HT1080 (cell line): ENCODE measurements at places on chromosomes 7 and 10. TPM values are rescaled to one million over a fixed set of nuclear protein-coding genes. Genes with fewer than 3 reads are reported as not detected.

Gene GRID2IP
- total RNA-seq = not detected in 2 replicates

GRCh38 chr7:86733783-86734182 is 90.1 kb downstream of the GRM3 start:
- peak; percentile 62 for DNase-seq

Gene SFTPA1
- not detected in 2 replicates for total RNA-seq

DNA sequence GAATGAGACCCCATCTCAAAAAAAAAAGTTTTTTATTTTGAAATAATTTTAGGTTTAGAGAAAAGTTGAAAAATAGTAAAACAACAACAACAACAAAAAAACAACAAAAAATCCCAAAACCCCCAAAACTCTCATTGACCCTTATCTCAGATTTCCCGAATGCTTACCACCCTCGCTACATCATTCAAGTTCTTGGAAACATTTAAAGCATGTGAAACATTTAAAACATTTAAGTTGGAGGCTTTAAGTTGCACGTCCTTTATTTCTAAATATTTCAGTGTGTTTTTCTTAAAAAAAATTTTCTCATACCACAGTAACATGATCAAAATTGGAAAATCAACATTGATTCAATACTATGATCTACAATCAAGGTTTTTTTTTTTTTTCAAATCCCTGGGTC is 382 bp upstream of the ARMS2 start:
- DNase-seq = no peak

DNA sequence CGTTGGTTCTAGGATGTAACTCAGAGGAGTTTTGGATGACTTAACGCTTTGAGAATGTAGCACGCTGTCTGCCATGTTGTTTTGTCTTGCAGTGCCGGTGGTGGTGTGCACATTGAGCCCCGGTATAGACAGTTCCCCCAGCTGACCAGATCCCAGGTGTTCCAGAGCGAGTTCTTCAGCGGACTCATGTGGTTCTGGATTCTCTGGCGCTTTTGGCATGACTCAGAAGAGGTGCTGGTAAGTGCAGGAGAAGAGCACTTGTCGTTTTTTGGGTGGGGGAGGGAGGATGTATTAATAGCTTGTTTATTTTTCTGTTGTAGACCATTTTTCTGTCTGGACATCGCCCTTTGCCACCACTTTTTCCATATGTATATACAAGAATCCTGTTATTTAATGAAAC is 6.3 kb downstream of the NDUFB2 start:
- DNase-seq = no peak

Gene UTF1
- not detected in 2 replicates for total RNA-seq

DNA sequence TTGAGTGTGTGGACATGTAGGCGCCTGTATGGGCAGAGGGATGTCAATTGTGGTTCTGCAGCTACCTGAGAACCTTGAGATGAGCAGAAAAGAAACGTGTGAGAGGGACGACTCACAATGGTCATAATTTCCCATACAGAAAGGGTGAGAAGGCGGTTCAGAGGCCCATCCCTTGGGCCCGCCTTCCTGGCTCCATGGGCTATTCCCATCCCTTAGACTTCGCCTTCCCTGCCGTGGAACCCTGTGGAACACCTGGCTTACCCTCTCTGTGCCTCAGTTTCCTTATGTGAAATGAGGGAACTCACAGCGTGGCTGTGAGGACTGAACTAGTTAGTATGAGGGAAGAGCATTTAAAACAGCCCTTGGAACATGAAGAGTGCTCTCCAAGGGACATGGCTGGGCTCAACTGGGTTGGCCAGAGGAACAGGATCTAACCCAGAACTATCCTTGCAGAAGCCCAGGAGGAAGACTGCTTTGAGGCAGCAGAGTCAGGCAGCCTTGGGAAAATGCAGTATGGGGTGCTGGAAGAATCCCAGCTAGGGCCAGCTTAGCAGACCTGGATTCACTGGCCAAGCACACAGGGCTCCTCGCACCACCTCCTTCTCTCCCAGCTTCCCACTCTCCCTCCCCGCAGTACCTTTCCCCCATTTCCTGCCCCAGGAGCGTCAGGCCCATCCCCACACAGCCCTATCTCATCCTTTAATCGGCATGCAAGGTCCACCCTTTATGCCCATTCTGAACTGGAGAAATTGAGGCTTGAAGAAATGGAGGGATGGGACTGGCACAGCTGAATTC is 11.1 kb upstream of the ZMIZ1 start:
- no peak for DNase-seq

GRCh38 chr10:555682-556350 is 133.7 kb downstream of the DIP2C start:
- no peak for DNase-seq

DNA sequence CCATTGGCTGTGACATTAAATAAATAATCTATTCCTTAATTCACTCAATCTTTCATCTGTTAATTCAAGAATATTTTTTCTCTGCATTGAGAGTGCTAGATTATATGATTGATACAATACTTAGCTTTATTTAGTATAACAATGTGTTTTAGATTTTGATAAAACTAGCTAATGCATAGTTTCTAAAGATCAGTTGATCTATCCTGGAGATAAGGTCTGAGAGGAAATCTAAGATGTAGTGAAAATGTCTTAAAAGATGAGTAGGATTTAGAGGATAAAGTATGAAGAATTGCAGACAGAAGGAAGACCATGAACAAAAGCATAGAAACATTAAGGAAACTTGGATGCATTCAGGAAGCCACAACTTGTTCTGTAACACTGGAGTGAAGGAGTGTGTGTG is 110.3 kb downstream of the ETV1 start:
- no peak for DNase-seq

Gene SPDYE2B
- not detected in 2 replicates for total RNA-seq

Gene GDF2
- total RNA-seq = not detected in 2 replicates

- DNase-seq = peak; percentile 50
Observed at GRCh38 chr10:124744102-124745050, at the start of gene FAM53B. FAM53B (minus strand) TSS chr10:124744378; CDS start chr10:124706713, 37,665 bp downstream.

- no peak for DNase-seq
Observed at GRCh38 chr7:155766966-155767916, 45.0 kb downstream of the SHH start.

- DNase-seq = no peak
Observed at GRCh38 chr7:47303014-47303694, 278.8 kb downstream of the TNS3 start.

- no peak for DNase-seq
Observed at GRCh38 chr10:74936577-74937265, 110.3 kb downstream of the KAT6B start.

DNA sequence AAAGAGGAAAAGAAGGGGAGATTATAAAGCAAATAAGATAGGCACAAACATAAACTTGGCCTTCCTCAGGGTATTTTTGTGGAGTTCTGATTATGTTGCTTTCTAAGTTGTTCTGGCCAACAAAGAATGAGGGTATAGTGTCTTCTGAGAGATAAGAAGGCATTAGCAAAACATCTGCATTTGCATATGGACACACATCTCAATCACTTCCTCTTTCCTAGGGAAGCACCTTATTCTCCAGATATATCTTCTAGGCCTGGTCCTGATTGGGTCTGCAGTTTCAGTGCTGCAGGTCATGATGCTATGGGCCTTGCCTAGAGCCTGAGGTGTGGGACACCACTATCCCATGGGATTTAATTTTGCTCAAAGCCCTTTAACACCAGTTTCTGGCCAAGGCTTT is 308.8 kb upstream of the PHYHIPL start:
- no peak for DNase-seq

DNA sequence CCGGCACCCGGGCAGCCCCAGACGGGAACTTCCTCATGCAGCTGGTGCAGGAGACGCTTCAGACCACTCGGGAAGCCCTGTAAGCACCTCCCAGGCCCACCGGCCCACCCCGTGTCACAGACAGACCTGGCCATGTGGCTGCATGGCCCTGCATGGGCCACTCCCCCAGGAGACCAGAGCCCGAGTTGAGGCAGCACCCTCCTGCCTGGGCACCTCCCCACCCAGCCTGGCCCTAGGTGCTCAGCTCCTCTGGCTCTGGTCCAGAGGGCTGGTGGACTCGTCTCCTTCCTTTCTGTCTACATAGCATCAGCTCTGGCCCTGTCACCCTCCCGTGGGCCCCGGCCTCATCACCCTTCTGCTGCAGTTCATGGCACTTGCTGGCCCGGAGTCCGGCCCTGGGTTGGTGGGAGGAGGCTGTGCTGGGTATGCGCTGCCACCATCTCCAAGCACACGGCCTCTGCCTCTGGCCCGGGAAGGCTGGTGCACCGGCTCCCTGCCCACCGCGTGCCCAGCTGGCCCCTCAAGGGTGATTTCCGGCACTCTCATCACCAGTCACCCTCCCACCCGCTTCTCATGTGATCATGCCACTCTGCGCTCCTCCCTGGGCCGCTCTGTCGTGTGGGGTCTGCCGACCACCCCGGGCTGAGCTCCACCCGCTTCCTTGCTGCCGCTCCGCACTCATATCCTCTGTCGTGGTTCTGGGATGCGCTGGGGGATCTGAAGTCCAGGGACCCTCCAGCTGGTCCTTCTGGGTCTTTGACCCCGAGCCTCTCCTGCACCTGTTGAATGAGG is 53.1 kb upstream of the DPYSL4 start:
- no peak for DNase-seq

Gene CFAP70
- total RNA-seq = 0.03 and 0.43 TPM in 2 replicates

DNA sequence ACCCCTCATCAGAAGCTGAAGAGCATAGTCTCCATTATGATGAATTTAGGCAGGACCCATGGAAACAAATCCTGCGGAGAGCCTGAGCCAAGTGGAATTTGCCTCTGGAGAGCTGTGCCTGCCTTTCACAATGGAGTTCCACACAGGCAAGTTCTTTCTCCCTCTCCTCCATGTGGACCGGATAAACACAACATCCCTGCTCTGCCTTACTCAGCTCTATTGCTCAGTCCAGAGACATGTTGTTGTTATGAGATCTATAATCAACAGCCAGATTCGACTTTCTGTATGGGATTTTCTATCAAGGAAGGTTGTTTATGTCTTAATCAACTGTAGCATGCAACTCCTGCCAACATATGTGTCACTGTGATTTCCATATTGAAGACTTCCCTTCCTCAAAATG is 59.5 kb upstream of the ELMO1 start:
- DNase-seq = no peak

Gene CYREN
- 68.0 and 69.9 TPM in 2 replicates for total RNA-seq

Gene FFAR4
- not detected in 2 replicates for total RNA-seq

DNA sequence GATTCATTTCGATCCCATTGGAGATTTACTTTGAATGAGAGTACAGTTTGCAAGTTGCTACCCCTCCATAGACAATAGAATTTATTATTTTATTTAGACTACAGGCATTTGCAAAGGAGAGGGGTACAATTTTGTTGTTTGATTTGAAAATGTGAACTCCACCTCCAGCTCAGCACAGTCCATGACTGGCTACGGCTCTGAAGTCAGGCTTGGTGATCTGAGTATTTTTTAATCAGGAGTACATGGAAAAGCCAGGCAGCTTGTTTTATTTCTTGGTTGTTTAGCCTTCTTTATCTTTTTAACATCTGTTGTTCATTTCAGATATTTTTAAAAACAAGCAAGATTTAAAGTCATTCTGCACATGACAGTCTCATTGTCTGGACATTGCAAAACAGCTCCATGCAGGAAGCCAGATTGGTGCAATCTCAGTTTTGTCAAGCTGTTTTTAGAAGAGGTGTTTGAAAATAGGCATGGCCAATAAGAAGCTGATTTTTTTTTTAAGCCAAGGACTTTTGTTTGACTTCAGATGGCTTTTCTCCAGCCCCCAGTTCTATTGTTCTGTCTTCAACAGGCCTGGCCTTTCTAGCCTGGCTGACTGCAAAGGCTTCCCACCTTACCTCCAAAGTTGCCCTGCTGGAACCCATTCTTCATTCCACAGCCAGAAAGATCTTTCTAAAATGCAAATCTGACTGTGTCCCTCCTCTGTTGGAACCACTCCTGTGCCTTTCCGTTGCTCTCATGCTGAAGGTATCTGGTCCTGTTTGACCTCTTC is 12.2 kb downstream of the PLXDC2 start:
- no peak for DNase-seq

DNA sequence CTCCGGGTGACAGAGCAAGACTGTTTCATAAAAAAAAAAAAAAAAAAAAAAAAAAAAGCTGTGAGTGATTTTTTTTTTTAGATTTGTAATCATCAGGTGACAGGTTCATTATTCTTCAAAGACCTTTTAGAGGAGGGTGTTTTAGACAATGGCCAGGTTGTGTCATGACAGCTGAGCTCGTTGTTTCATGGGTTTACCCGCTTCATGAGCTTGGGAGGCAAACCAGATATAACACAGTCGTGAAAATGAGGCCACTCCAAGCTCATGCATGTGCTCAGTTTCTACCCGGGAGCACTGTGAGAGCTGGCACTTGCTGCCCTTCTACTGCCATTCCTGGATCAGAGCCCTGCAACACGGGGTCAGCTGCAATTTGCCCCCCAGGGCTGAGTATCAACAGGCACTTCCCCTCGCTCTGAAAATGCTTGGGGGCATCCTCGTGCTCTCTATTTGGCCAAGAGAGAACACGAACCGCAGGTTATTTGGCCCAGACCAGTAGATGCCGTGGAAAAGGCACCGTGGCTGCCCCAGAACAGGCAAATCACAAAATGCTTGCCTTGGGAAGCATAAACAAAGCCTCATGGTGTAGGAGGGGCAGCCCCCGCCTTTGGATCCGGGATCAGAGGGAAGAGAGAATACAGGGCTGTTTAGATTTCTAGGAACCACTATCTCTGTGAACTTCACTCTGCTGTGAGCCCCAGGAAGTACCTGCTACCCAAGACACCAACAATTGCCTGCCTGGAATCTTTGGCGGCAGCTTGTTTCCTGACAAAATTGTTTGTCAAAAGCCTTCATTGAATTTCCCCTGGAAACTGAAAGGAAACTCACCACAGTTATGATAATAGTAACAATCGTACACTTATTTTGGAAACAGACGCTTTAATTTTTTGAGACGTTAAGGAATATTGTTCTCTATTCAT is 371.0 kb downstream of the FRMD4A start:
- DNase-seq = no peak

DNA sequence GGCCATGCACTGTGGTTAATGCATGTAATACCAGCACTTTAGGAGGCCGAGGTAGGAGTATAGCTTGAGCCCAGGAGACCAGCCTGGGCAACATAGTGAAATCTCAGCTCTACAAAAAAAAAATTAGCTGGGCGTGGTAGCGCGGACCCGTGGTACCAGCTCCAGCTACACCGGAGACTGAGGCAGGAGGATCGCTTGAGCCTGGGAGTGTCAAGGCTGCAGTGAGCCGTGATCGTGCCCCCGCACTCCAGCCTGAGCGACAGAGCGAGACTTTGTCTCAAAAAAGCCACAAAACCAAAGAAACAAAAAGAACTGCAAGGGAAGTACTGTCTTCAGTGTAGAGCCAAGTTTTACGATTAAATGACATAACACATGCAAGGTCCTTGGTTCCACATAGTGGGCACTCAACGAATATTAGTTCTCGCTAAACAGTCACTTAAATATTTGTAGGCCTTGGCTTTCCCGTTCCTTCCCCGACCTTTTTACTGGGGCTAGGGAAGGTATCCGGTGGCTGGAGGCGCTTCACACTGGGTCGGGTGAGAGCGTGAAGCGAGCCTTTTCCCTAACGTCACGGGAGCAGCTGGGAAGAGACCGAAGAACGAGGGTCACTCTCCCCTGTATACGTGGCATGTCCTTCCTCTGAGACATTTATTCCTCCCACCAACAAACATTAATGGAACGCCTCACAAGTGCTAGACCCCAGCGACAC is 993 bp upstream of the SND1 start:
- no peak for DNase-seq

DNA sequence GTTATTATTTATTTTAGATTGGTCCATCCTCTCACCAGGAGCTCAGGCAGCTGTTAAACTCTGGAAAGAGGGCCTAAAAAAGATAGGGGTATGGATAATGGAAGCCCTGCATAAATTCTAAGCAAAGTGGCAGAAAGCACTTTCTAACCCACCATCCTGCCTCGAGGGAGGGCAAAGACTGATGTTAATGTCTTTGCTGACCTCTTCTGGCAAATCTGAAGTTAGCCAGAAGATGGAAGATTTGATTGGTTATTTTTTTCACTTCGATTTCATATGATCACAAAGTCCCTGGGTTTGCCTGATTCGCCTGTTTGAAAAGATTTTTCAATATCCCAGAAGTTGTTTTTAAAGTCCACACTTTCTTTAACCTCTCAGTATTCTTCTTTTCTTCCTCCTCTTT is 24.8 kb downstream of the OR9A2 start:
- no peak for DNase-seq
